ENCODE measurements at places on chromosomes 16 and 17.

GRCh38 chr16:66746682-66747081 is 4.7 kb downstream of the DYNC1LI2 start:
- no peak overlapping the region for H3K27ac ChIP-seq
- peak overlapping the region; percentile 7 for H3K4me3 ChIP-seq
- H3K36me3 ChIP-seq: peaks cover 65% of the 10 kb centered on the region
- H3K27me3 ChIP-seq: no peaks in the 10 kb centered on the region
- peaks cover 22% of the 10 kb centered on the region for H3K4me1 ChIP-seq
- peak; percentile 18 for DNase-seq

GRCh38 chr16:88686439-88687253 is at the start of gene SNAI3:
SNAI3 (minus strand) TSS chr16:88686507; CDS start chr16:88686406, 101 bp downstream.
- H3K27ac ChIP-seq: peak within 1 kb of the TSS; percentile 68
- peak within 1 kb of the TSS; percentile 61 for H3K4me3 ChIP-seq
- no peaks in the 10 kb centered on the region for H3K36me3 ChIP-seq
- peak; percentile 79 for DNase-seq
- H3K27me3 ChIP-seq: no peaks in the 10 kb centered on the region
- peaks cover 57% of the 10 kb centered on the region for H3K4me1 ChIP-seq

DNA sequence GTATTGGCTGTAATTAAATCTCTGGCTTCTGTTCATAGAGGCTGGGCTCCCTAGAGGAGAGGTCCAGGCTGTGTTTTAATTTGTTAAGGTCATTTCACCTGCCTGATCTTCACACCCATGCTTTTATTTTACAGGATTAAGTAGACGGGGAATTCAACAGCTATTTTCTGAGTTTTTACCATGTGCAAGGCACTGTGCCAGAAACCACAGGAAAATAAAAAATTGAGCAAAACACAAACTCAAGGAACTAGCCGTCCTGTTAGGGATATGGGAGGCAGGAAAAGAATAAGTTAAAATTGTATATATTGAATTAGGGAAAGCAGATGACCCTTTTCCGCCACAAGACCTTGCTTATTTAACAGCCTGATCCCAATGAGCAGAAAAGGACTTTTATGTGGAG is 29.1 kb downstream of the HS3ST3A1 start:
- no peaks in the 10 kb centered on the region for H3K36me3 ChIP-seq
- DNase-seq: no peak
- peaks cover 3% of the 10 kb centered on the region for H3K27me3 ChIP-seq
- H3K27ac ChIP-seq: no peak overlapping the region

DNA sequence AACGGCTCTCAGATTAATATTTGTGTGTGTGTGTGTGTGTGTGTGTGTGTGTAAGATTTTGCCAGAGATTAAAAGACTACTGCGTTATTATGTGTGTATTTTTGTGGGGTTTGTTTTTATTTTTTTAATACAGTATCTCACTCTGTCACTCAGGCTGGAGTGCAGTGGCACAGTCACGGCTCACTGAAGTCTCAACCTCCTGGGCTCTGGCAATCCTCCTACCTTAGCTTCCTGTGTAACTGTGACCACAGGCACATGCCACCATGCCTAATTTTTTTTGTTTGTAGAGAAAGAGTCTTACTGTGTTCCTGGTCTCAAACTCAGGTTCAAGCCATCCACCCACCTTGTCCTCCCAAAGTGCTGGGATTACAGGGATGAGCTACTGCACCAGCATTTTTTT is 87.2 kb downstream of the CYB561 start:
- H3K36me3 ChIP-seq: no peaks in the 10 kb centered on the region
- H3K27me3 ChIP-seq: no peaks in the 10 kb centered on the region
- no peak overlapping the region for H3K4me3 ChIP-seq
- H3K27ac ChIP-seq: no peak overlapping the region

GRCh38 chr16:74951206-74951605 is 33.7 kb downstream of the WDR59 start:
- H3K27me3 ChIP-seq: no peaks in the 10 kb centered on the region
- no peak overlapping the region for H3K27ac ChIP-seq
- no peak overlapping the region for H3K4me3 ChIP-seq
- no peaks in the 10 kb centered on the region for H3K4me1 ChIP-seq
- H3K36me3 ChIP-seq: peaks cover 64% of the 10 kb centered on the region

DNA sequence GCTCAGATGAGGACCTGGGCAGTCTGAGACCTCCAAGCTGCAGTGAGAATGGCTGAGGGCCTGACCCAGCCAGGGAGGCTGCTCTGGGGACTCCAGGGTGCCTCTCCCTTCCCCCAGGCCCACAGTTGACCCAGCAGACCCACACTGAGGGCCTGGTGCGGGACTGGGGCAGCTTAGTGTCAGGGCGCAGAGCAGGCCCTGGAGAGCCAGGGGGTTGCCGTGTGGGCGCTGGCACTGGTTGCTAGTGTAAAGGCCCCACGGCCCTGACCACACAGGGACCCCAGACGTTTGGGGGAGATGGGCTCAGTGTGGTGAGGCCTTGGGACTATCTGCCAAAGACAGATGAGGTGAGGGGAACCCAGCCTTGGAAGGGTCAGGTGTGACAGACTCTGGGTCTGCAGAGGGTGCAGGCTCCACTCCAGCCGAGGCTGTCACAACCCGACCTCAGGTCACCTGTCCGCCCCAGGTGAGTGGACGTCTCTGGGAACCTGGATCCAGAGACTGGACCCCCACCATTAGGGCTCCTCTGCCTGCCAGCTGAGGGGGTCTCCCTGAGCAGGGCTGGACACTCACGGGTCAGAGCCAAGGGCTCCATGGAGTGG is 50.8 kb upstream of the GNG13 start:
- no peaks in the 10 kb centered on the region for H3K27me3 ChIP-seq
- no peaks in the 10 kb centered on the region for H3K4me1 ChIP-seq
- DNase-seq: no peak
- H3K4me3 ChIP-seq: no peak overlapping the region
- no peak overlapping the region for H3K27ac ChIP-seq
